ENCODE measurements at places on chromosomes 7 and 10.

GRCh38 chr10:49615721-49616120 is 1.9 kb downstream of the CHAT start:
- no peak for DNase-seq

GRCh38 chr10:123916775-123917174 is 25.2 kb upstream of the CPXM2 start:
- DNase-seq = no peak

DNA sequence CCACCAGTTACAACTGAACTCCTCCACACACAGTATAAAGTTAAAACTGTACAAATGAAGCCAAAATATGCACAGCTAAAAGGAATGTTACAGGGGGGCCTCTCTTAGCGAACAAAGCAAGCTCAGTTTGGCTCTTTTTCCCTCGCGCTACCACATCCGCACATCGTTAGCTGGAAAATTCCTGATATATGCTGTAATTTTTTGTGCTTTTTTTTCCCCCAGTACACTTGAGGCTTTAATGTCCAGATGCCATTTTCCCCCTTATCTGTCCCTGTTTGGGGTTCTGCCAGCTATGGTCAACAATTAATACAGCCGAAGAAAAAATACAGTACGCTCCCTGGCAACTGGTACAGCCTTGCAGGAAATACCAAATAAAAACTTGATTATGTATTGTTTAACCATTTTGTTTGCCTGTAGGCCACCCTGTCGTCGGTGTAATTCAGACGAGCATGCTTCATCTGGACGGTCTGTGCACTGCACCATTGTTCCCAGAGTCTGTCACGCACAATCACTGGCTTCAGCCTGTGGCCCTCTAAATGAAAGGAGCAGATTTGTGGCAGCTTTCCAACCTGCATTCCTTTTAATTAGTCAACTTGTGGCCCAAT is 108.1 kb upstream of the FAM133B start:
- no peak for DNase-seq

DNA sequence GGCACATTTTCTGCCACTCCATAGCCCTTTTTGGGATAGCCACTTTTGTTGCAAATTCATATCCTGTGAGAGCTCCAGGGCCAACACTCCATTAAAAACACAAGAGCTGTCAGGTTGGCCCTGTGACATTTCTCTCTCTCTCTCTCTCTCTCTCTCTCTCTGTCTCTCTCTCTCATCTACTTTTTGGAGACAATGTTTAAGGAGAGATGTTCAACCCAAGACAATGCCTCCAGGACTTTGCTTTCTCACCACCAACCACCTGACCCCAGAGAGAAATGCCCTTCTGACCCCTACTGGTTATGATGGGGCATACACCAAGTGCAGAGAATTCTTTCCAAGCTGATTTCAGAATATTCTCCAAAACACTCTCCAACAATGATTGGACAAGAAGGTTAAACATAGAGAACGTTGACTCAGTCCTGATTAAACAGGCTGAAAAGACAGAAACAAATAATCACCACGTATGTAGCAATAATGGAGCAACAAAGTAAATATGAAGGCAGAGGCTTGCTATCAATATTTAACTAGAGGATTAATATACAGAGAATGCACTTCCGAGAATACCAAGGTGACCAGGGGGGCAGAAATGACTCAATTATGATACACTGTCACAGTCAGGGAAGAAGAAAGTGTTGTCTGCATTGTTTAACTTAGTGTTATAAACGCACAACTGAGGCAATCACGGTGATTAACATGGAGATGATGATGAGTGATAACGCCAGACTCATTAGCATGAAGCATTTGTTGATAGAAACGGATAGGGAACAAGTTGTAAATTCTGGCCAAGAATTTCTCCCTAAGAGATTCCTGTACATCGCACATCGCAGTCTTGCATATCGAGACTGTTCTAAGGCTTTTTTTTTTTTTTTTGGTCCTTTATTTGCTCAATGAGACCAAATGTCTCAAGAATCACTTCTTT is 178.5 kb downstream of the NRP1 start:
- DNase-seq = no peak

- no peak for DNase-seq
Measured at GRCh38 chr10:92574548-92575261, 812 bp upstream of the IDE start.

GRCh38 chr7:156386097-156386496 is 254.5 kb upstream of the RNF32 start:
- DNase-seq = no peak

DNA sequence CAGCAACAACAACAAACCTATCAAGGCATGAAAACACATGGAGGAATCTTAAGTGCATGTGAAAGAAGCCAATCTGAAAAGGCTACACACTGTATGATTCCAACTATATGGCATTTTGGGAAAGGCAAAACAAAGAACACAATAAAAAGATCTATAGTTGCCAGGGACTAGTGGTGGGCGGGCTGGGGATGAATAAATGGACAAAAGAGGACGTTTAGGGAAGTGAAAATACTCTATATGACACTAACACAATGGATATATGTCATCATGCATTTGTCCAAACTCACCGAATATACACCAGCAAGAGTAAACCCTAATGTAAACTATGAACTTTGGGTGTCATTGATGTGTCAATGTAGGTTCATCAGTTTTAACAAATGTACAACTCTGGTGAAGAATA is 89.1 kb downstream of the SEMA3E start:
- DNase-seq = no peak

- no peak for DNase-seq
Measured at GRCh38 chr10:126387931-126388911, at the start of gene ADAM12. ADAM12 (minus strand) TSS chr10:126388477; CDS start chr10:126388145, 332 bp downstream.

- no peak for DNase-seq
Measured at GRCh38 chr7:51010534-51010933, 227.8 kb upstream of the GRB10 start.

- DNase-seq = no peak
Measured at GRCh38 chr7:151702961-151703360, 174.0 kb downstream of the PRKAG2 start.
